H9 (cell line): ENCODE measurements at places on chromosomes 6 and 20.
A peak's percentile ranks its signal among the peaks of the same experiment; 100 is the strongest.

DNA sequence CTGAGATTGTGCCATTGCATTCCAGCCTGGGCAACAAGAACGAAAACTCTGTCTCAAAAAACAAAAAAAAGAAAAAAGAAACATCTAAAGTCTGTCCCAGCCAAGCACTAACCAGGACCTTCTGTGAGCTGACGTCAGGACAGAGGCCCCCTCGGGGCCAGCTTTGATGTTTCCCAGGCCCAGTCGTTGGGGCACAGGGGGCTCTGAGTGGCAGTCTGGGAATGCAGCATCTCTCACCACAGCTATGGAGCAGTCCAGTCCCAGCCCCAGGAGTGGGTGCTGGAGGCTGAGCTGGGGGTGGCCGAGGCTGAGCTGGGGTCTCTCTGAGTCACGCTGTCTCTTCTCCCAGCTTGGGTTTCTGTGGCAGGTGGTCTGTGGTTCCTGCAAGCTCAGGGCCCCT, 46.0 kb upstream of the SRF start:
- DNase-seq, result no peak

GRCh38 chr6:52522655-52523054, 54.2 kb downstream of the TRAM2 start:
- no peak for DNase-seq

DNA sequence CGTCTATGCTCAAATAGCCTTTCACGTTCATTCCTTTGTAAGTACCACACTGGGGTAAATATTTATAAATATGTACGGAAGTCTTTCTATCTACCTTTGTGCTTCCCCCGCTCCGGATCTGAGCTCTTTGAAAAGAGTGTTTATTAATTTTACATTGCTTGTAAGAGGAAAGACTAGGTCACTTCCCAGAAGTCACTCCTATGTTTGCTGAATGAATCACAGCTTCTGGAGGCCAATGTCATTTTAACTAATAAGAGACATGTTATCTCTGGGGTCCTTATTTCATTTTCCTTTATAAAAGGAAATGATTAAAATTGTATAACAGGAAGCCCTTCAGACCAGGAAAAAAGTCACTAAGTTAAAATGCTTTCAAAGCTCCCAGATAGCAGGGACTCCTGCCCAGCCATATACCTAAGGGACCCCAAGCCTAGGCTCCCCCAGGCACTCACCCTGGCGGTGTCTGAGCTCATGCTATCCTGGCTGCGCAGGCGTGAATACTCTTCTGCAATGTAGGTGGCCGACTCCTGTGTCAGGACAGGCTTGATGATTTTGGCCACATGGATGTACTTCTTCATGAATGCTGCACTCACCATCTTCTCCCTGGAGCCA, 12.6 kb downstream of the MCM3 start:
- DNase-seq, result no peak

- no peak for DNase-seq
Observed at GRCh38 chr6:31418251-31418650, 14.9 kb downstream of the MICA start.

- no peak for DNase-seq
Observed at GRCh38 chr20:41234041-41234440, 83.5 kb downstream of the ZHX3 start.

DNA sequence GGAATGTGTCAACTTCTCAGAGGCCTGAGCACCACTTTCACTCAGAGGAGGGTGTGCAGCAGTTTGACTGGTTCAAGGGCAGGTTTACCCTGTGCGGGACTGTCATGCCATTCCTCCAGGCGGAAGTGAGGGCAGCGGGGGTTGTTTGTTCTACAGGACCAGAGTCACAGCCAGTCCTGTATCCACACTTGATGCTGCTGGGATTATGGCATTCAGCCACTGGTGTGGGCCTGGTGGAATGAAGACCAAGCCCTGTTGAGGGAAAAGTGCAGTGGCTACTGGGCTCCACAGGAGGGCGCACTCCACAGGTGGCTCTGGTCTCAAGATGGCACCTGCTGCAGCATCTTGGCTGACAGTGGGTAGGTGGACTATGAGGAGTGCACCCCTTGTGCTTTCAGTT, 14.8 kb downstream of the SEMG2 start:
- peak; percentile 77 for DNase-seq

DNA sequence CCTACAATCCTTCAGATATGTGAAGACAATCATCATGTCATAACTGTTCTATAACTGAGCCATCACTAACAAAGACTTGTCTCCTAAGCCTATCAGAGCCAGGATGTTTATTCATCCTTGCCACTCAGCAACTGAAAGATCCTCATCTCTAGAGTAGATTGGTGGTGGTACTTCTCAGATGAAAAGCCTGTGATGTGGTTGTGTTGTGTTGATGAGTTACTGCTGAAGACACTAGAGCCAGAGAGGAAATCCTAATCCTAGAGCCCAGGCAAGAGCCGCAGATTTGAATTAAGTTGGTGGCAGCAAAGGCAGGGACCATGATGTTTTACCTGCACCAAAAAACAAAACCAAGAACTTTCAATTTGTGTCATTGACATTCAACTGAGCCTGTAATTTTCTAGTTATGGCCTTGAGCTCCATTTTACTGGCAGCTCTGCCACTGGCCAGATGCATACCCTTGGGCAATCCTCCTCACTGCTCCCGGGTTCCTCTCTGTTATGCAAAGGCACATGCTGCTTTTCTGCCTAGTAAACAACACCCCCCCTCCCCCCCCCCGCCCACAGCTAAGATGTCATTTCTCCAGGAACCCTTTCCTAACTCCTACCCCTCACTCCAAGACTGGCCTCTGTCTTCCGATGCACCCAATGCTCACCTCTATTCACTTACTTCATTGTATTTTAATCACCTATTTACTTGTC, 50.2 kb upstream of the REV3L start:
- DNase-seq, result peak; percentile 74

DNA sequence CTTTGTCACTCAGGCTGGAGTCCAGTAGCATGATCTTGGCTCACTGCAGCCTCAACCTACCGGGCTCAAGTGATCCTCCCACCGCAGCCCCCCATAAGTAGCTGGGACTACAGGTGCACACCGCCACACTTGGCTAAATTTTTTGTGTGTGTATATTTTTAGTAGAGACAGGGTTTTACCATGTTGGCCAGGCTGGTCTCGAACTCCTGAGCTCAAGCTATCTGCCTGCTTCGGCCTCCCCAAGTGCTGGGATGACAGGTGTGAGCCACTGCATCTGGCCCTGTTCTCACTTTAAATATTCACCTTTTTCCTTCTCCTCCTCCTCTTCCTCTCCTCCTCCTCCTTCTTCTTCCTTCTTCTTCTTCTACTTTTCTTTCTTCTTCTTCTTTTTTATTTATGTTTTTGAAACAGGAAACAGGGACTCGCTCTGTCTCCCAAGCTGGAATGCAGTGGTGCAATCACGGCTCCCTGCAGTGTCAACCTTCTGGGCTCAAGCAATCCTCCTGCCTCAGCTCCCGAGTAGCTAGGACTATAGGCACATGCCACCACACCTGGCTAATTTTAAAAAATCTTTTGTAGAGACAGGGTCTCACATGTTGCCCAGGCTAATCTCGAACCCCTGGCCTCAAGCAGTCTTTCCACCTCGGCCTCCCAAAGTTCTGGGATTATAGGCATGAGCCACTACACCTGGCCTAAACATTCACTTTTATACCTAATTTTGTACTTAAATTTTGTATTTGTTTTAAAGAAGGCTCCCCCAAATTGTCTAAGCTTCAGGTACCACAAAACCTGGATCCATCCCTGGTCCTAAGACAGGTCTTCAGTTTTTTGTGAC, 47.2 kb upstream of the NCOA3 start:
- no peak for DNase-seq

DNA sequence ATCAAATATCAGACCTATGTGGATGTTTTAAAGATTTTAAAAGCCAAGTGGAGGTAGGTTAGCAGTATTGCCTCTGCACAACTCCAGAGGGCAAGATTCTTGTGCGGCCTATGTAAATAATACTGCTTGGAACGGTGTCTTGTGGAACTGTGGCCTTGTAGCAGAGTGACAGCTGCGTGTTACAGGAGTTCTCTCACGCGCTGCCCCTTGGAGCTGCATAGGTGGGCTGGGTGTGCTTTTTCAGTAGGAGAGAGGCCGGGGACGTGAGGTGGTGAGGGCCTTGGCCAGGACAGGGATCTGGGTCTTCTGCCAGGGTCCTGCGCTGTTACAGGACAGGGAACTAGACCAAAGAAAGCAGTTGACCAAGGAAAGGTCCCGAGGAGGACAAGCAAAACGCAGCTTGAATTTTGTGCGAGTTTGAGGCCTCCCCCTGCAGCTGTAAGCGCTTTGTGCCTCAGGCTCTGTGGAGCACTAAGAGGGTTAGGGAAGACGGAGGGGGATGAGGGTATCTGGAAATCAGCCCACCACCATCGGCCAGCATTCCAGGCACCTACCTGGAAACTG, 1.5 kb downstream of the TMEM181 start:
- no peak for DNase-seq

GRCh38 chr20:50957798-50958614, at the start of gene DPM1:
DPM1 (minus strand) TSS chr20:50958532; CDS start chr20:50958523, 9 bp downstream.
- DNase-seq, result peak; percentile 83

DNA sequence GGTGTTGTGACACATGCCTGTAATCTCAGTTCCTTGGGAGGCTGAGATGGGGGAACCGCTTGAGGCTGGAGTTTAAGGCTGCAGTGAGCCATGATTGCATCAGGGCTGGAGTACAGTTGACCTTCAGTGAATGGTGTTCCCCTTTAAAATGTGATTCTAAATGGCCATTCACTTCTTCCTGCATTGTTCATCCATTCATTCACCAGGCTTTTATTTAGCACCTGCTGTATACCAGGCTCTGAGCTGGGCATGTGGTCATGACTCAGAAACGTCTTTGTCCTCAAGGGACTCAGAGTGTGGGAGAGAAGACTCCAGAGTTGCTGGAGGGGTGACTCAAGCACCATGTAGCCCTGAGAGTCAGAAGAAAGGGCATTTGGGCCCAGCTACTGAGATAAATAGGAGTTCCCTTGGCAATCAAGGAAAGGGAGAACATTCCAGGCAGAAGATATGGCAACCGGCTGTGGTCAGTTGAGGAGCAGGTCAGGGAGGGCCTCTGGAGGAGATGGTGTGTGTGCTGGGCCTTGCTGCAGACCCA, 101.1 kb downstream of the DLGAP4 start:
- no peak for DNase-seq

- DNase-seq, result no peak
Observed at GRCh38 chr20:35320396-35321126, 28.3 kb upstream of the FAM83C start.

- DNase-seq, result no peak
Observed at GRCh38 chr6:140731741-140732140, 1357.3 kb upstream of the CITED2 start.

DNA sequence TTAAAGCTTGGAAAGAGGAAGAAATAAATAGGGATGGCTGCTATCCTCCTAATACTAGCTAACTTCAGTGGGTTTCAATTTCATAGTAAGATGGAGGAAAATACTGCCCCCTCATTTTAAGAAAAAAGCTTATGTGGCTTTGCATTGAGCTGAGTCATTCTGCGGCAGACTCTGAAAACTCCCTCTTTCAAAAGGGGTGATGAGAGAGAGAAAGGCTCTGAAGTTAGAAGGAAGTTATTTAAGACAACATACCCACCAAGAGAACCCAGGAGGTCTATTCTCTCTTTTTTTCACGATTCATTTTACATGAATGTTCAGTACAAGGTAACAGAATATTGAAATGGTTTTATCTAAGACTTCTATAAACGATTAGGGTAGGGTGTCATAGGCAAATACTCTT, 4.5 kb downstream of the PRDM13 start:
- no peak for DNase-seq

- peak; percentile 20 for DNase-seq
Observed at GRCh38 chr6:170137176-170137891, 153.5 kb downstream of the DLL1 start.

DNA sequence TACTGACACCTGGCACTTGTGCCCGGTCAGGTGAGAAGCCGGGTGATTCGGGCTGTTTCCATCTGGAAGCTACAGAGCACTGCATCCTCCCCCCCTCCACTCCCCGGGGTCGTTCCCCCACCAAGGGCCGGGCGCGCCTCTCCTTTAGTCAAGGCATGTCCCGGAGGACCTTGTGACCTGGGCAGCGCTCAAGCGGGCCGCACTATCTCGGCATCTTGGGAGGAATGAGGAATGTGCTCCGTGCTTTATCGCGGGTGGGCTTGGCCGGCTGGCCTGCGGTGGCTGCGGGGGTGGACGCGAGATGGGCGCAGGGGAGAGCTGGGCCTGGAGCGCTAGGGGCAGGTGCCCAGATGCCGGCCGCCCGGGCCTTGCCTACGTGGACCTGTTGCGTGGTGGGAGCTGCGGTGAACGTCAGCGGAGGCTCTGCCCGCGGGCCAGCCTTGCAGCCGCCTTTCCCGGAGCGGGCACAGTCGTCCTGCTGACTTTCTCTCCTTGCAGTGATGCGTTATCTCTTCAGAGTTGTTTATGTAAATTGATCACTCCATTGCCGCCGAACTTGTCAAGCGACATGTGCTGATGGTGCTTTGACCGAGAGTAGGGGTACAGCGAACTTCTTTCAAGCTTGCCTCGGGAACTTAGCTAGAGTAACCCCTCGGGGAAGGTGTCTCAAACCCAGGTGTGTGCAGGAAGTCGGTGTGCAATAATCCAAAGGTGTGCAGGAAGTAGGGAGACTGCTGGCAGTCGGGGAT, 1.1 kb downstream of the LRRC1 start:
- DNase-seq, result no peak

DNA sequence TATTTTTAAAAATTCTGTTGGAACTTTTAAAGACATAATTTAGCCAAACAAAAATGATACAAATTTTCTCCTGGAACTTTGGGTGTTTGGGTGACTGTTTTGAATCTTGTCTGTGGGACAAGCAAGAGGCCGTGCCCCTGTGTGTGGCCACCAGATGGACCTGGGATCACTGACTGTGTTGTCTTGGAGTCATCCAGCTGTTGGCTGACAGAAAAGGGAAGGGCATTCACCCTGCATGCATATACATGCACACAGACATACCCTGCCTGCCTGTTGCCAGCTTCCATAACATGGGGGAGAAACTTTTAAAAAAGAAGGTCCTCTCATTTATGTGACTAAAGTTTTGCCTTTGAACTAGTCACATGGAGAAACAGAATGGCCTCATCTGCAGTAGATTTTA, 72.7 kb downstream of the BLOC1S5 start:
- no peak for DNase-seq

GRCh38 chr6:69294407-69294806, 502.4 kb downstream of the LMBRD1 start:
- no peak for DNase-seq

DNA sequence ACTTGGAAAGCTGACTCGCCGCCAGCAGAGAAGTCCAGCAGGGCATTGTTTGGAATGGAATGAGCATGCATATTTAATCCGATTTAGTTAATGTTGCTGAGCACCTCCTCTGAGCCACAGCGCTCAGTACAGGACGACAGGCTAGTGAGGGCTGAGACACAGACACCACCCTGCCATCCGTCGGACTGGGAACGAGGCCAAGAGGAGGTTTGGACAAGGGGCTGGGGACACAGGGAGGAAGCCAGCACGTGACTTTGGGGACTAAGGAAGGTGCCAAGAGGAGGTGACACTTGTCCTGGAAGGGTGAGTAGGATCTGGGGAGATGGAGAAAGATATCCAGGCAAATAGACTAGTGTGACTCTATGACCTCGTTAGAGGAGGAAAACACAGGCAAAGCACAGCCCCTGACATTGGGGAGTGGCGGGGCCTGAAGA, 152.5 kb upstream of the ECI2 start:
- no peak for DNase-seq

GRCh38 chr6:106975738-106976064, 1.2 kb upstream of the CD24 start:
- DNase-seq, result no peak

GRCh38 chr6:102961902-102962301, 1568.4 kb downstream of the GRIK2 start:
- no peak for DNase-seq

GRCh38 chr6:147903321-147903720, 394.8 kb downstream of the SAMD5 start:
- no peak for DNase-seq
